ENCODE measurements at places on chromosomes 1 and 21.

- no peak for DNase-seq
Measured at GRCh38 chr1:3007298-3008147, 13.7 kb upstream of the ACTRT2 start.

GRCh38 chr1:85580872-85581801, 576 bp downstream of the CCN1 start:
- DNase-seq: no peak

GRCh38 chr21:15355066-15355465, 290.3 kb upstream of the NRIP1 start:
- DNase-seq: no peak

DNA sequence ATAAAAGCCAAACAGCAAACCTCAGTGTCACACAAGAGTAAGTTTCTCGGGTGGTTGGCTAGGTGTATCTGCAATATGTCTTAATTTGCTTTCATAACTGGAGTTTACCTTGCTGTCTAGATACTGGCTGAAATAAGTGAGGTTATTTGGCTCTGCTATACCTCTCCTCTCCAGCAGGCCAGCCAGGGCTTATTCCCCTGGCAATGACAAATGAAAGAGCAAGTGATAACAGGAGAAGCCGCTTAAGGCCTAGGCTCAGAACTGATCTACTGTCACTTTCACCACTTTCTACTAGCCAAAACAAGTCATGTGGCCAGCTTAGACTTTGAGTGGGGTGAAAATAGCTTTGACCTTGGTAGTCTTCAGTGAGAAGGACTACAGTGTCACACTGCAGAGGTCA, 4.8 kb upstream of the RPE65 start:
- DNase-seq: no peak

DNA sequence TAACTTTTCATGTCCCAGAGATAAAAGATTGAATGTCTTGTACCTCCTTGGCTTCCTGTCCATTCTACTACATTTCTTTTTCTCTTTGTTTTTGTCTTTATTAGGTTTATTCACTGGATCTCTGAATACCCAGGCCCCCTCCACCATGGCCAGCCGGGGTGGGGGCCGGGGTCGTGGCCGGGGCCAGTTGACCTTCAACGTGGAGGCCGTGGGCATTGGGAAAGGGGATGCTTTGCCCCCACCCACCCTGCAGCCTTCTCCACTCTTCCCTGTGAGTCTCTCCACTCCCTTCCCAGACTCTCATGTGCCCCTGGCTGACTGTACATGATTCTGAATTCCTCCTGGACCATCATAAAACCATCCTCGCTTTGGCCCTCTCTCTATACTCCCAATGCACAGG, 10.2 kb downstream of the POLR3GL start:
- DNase-seq: no peak

- no peak for DNase-seq
Measured at GRCh38 chr1:64546013-64546412, 76.1 kb downstream of the CACHD1 start.

GRCh38 chr1:116113615-116114014, 2.4 kb downstream of the MAB21L3 start:
- DNase-seq: no peak
